ENCODE measurements at places on chromosomes 7 and 10.

DNA sequence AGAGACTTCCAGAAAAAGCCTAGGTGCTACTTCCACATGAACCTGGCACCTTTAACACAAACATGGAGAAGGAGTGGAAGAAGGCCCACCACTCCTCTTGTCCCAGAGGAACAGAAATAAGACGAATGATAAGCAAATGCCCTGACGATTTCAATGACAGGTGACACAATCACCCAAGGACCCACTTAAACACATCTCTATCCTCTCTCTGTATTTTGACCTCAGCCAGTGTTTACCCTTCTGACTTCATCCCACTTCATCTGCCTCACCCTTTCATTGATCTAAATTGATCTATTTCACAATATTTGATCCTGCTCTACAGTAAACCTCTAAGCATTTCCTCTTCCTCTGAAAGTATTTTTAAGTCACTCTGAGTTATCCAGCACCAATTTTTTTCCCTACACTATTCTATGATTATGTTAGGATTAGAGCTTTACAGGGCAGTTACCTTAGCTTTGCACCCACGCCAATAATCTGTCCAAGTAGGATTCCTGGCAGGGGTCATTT is 9.1 kb downstream of the GOT1 start:
- no peak for DNase-seq

- DNase-seq: no peak
These were observed 53.5 kb upstream of the APBB1IP start for GRCh38 chr10:26384600-26384999.

GRCh38 chr7:40297741-40298311 is 163.0 kb downstream of the SUGCT start:
- no peak for DNase-seq

GRCh38 chr10:72375585-72375984 is 20.9 kb upstream of the DNAJB12 start:
- no peak for DNase-seq

DNA sequence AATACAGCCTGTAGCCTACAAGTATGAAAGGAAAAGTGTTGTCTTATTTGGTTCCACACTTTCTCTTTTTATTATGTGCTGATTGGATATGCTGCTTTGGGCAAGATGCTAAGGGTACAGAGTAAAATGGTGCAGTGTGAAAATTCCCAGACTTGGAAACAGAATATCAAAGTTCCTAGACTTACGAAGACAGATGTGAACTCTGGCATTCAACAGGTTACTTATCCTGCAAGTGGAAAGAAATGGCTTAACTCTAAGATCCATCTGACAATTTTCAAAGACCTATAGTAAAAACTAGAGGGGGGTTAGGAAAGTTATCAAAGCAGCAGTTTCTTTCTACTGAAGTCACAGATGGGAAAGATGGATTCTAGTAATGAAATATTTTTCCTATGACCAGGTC is 24.1 kb downstream of the CUTC start:
- DNase-seq: no peak

DNA sequence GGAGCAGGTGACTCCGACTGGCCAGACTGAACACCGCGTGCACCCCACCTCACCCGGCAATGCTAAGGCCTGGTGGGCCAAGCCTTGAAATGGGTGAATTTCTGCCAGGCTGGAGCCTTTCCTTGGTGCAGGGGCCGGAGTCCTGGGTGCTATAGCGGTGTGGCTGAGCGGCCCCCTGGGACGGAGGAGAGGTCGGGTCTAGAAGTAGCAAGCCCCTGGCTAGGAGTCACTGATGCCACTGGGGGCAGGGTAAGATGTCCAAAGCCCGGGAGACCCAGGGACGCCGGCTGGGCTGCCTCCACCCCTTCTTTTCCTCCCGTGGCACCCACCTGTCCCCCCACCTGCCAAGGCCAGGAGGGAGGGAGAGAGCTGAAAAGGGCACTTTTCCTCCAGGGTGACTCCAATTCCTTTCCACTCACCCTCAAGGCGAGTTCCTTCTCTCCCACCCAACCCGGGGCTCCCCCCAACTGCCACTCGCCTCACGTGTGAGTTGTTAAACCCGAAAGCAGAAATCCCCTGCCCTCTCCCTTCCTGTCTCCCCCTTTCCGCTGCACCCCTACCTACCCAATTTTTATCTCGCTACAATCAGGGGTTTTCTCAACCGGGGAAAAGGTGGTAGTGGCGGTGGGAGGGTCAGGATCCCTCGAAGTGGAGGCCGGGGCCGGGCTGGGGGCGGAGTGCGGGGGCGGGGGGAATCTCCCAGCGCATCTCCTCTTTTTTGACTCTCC is 6.0 kb upstream of the GATA3 start:
- no peak for DNase-seq

- DNase-seq: no peak
These were observed 180.9 kb downstream of the ANK3 start for GRCh38 chr10:60208676-60209269.

DNA sequence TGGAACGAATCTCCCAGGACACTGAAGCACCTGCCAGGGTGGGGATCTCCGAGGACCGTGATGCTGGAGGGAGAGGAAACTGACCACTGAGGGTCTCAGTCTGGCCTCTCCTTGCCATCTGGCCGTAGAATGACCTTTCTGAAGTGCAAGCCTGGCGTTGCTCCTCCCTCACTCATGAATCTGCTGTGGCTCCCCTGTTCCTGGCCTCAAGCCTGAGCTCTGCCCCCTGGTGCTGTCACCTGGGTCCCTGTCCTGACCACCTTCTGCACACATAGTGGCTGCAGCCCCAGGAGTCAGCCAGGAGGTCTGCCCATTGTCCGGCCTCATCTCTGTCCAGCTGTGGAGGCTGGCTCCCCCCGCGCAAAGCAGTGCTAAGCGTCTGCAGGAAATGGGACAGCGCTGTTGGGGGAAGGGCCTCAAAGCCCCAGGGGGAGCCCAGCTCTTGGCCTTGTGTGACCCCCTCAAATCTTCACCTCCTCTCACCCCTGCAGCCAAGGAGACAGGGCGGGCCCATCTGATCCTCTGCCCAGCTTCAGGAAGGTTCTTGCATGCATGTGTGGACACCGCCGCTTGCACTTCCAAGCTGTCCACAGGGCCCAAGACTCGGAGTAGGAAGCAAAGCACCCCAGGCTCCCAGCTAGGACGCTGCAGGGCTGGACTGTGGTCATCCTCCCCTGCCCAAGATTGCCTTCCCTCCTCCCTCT is 65.7 kb downstream of the MYL10 start:
- peak; percentile 16 for DNase-seq

DNA sequence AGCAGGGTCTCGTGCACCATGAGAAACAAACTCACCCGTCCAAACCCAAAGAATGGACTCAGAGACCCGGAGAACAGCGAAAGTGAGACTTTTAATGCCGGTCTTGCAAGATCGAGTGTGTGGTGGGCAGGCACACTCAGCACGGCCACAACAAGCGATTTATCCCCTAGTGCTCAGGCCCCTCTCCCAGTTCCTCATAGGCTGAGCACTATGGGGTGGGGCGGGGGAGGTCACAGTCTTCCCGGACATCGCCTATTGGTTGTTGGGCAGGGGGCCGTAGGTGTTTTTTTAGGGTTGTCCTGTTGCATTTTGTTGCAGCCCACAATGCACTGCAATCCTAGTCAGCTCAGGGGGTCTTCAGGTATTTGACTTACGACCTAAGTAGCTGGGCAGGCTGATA is 608.3 kb upstream of the FOXK1 start:
- no peak for DNase-seq

- DNase-seq: peak; percentile 31
These were observed 86.0 kb upstream of the ANKRD1 start for GRCh38 chr10:91006752-91007346.

DNA sequence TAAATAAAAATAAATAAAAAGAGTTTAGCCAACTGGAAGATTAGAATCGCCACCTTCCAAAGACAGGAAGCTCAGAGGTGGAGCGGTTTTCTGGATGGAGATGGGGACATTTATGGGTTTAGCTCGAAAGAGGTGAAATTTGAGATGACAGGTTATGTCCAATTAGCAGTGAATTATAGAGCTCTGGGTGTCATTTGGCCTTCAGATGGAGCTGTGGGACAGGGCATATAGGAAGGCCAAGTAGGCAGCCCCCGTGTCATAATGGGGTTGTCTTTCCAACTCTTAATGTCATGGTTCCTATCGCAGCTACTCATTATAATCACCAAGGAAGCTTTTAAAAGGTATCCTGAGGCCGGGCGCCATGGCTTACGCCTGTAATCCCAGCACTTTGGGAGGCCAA is 21.0 kb upstream of the EEPD1 start:
- DNase-seq: no peak

- DNase-seq: no peak
These were observed 346.5 kb downstream of the GRID1 start for GRCh38 chr10:86020134-86020533.

DNA sequence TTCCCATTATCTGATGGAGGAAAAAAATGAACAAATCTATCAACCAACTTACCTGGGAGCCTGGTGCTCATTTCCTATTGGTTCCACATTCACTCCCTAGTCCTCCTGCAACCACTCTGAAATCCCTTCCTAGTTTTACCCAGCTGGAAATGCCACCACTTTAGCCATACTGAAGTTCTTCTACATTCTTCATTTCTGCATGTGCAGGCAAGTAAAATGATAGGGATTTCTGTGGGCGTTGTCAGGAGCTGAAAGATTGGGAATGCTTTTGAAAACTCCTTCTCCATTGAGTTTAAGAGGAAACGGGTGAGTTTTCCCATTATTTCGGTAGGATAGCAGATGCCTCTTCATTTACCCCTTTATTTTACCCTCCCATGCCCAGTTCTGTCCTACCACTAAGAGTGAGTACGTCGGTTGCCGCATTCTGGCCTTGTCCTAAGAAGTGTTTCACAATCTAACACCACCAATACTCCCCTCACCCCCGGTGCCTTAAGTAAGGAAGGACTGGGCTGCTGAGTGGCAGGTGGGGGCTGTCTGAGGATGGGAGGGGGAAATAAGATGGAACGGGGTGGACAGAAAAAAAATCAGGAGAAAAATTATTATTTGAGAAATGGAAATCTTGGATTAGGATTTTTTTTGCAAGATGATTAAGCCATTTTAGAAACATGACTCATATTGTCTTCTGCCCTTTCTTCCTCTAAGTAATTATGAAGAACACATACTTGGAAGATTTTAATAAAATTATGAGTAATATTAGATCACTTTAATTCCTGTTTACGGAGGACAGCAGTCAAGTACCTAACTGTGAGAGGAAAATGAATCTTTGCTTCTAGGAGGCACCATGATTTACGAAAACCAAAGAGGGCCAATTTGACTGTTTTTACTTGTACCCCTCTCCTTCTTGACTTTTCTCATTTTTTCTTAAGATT is 13.2 kb upstream of the TAS2R60 start:
- no peak for DNase-seq

DNA sequence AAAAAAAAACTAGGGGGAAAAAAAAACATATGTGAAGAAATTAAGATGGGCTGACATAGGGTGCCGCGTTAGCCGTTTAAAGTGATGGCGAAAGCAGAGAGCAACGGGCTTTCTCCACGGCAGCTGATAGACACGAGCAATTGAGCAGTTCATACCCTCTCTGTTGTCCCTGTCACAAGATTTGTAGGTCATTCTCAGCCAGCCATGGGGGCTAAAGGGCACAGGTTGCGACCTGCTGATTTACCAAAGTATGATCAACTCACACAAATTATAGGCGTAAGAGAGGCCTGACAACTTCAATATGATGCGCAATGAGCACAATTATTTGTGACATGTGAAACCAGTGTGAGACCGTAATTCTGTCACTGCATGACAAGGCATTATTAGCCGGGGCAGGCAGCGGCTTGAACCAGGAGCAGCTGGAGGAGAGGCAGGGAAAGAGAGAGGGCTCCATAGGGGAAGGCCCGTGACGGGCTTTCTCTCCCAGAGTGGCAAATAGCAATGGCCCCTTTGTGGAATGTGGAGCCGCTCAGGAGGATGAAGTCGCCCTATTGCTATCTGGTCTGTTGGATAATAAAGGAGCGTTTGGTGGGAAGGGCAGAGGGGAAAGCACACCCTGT is 195.1 kb upstream of the HABP2 start:
- DNase-seq: no peak

- DNase-seq: no peak
These were observed 69.6 kb upstream of the HDAC9 start for GRCh38 chr7:18425838-18426445.

DNA sequence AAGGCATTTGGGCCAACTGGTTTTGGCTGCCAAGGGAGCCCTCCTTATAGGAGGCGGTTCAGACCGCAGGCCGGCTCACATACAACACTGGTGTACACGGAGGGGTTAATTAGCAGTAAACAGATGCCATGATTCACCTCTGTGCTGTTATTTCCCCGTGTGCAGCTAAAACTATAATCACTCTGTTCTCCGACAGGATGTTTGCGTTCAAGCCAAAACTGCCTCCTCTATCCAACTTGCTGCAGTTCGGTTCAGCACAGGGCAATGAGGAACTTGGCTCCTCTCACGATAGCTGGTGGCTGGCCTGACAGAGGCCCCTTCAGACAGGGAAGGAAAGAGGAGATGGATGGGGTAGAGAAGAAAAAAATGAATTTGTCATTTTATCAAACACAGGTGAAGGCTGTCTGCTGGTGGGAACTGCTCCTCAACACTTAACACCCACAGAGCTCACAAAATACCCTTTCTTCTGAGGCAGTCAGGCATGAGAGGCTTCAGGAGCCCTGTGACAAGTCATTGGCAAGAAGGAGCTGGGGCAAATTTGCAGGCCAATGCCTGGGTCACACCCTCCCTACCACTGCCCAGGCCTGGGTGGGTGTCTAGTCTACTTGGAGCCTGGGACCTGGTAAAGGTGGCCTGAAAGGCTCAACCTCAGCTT is 24.0 kb downstream of the KCNMA1 start:
- no peak for DNase-seq

DNA sequence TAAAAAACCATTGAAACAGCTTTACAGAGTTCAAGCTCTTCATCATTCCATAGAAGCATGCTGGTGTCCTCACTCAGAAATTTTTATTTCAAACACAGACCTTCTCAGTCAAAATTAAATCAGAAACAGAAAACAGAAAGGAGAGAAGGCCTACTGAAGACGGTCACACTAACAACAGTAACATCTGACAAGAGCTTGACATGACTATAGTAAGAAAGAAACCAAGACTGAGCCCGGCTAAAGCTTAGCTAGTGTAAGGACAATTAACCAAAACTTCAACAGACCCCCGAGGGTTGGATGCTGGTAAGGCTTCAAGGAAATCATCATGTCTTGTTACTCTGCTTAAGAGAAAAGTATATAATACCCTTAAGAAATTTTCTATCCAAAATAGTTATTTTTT is 38.6 kb downstream of the MTPN start:
- peak; percentile 55 for DNase-seq

DNA sequence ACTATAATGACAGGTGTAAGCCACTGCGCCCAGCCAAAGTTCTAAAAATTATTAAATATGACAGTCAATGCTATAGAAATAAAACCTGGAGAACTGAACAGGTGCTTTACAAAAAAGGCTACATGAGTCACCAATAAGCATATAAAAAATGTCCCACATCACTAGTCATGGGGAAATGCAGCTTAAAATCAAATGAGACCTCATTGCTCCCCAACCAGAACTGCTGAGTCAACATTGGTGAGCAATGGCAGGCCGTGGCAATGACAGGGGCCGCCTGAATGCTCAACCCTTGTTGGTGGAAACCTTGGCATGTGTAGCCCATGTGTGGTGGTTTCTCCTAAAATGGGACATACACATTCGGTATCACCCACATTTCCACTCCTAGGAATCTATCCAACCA is 352.3 kb upstream of the KLF6 start:
- no peak for DNase-seq

GRCh38 chr10:78904196-78904595 is 164.6 kb upstream of the ZMIZ1 start:
- no peak for DNase-seq

Measured in GM13976 (cell line).